Dermis microvascular lymphatic vessel endothelial cell (primary cell): ENCODE measurements at places on chromosomes 7 and 10. TPM values are rescaled to one million over a fixed set of nuclear protein-coding genes. Genes with fewer than 3 reads are reported as not detected.

Gene TMEM213
- total RNA-seq, result not detected in 2 replicates

Gene IQCE
- 5.9 and 8.2 TPM in 2 replicates for total RNA-seq

Gene MYL10
- not detected in 2 replicates for total RNA-seq

Gene VWDE
- under 0.01 TPM in 2 replicates for total RNA-seq

Gene PRSS2
- not detected in 2 replicates for total RNA-seq

Gene GSAP
- total RNA-seq, result 4.5 and 7.3 TPM in 2 replicates

Gene AGMO
- total RNA-seq, result 0.51 and 1.4 TPM in 2 replicates

Gene BMPER
- total RNA-seq, result 0.13 and 4.9 TPM in 2 replicates

Gene PHKG1
- total RNA-seq, result 0.13 and 0.38 TPM in 2 replicates

Gene GIMAP5
- total RNA-seq, result 255 and 501 TPM in 2 replicates

Gene HIBADH
- 23.5 and 24.4 TPM in 2 replicates for total RNA-seq

Gene FOXI2
- not detected in 2 replicates for total RNA-seq

Gene CCDC3
- total RNA-seq, result 0.13 and 1.5 TPM in 2 replicates

Gene HDAC9
- total RNA-seq, result 2.0 and 5.3 TPM in 2 replicates

Gene FAM131B
- 0.13 TPM in 2 replicates for total RNA-seq

Gene MLXIPL
- total RNA-seq, result not detected in 2 replicates

Gene KBTBD2
- 56.1 and 89.0 TPM in 2 replicates for total RNA-seq

Gene SCIN
- 0.13 TPM in 2 replicates for total RNA-seq

Gene GNGT1
- not detected in 2 replicates for total RNA-seq

Gene FAM241B
- total RNA-seq, result 0.25 and 0.39 TPM in 2 replicates

Gene PAPOLB
- 0.13 and 0.25 TPM in 2 replicates for total RNA-seq

Gene MPP7
- 4.1 and 11.5 TPM in 2 replicates for total RNA-seq

Gene LRRC18
- total RNA-seq, result not detected in 2 replicates

Gene DCLRE1C
- 5.4 and 6.7 TPM in 2 replicates for total RNA-seq

Gene WEE2
- under 0.01 and 0.13 TPM in 2 replicates for total RNA-seq

Gene WDFY4
- under 0.01 and 0.25 TPM in 2 replicates for total RNA-seq

Gene NUPR2
- total RNA-seq, result not detected in 2 replicates

Gene TRIL
- 18.6 and 29.6 TPM in 2 replicates for total RNA-seq

Gene RNF133
- 0.51 and 1.0 TPM in 2 replicates for total RNA-seq

Gene HTR5A
- total RNA-seq, result not detected in 2 replicates

Gene CPVL
- 0.25 and 0.51 TPM in 2 replicates for total RNA-seq

Gene CALHM2
- total RNA-seq, result 16.0 and 16.2 TPM in 2 replicates

Gene BTBD16
- total RNA-seq, result under 0.01 TPM in 1 of 2 replicates, not detected in the other

Gene CUZD1
- 0.25 and 0.26 TPM in 2 replicates for total RNA-seq

Gene EBLN1
- not detected in 2 replicates for total RNA-seq

Gene MYH16
- total RNA-seq, result under 0.01 and 0.13 TPM in 2 replicates

Gene C10orf53
- not detected in 2 replicates for total RNA-seq

Gene HOXA9
- total RNA-seq, result 3.2 and 4.7 TPM in 2 replicates

Gene CHRM2
- total RNA-seq, result not detected in 2 replicates

Gene SLC13A4
- total RNA-seq, result not detected in 2 replicates

Gene WNT8B
- total RNA-seq, result under 0.01 TPM in 1 of 2 replicates, not detected in the other

Gene AGR3
- total RNA-seq, result not detected in 2 replicates

Gene SLC13A1
- total RNA-seq, result not detected in 2 replicates

Gene TMEM120A
- 34.3 and 85.8 TPM in 2 replicates for total RNA-seq

Gene OR2A7
- total RNA-seq, result under 0.01 TPM in 1 of 2 replicates, not detected in the other

Gene VENTX
- total RNA-seq, result not detected in 2 replicates

Gene GARS1
- total RNA-seq, result 68.9 and 78.5 TPM in 2 replicates

Gene HOXA5
- total RNA-seq, result 4.1 and 5.3 TPM in 2 replicates

Gene LRIT1
- not detected in 2 replicates for total RNA-seq

Gene ASL
- 58.4 and 60.7 TPM in 2 replicates for total RNA-seq

Gene C10orf105
- total RNA-seq, result under 0.01 TPM in 1 of 2 replicates, not detected in the other

Gene HSPA12A
- 0.38 and 0.77 TPM in 2 replicates for total RNA-seq

Gene LRRC61
- 3.7 and 4.8 TPM in 2 replicates for total RNA-seq

Gene CARD11
- 3.2 and 7.0 TPM in 2 replicates for total RNA-seq
